ENCODE measurements at places on chromosomes 3 and 15.

DNA sequence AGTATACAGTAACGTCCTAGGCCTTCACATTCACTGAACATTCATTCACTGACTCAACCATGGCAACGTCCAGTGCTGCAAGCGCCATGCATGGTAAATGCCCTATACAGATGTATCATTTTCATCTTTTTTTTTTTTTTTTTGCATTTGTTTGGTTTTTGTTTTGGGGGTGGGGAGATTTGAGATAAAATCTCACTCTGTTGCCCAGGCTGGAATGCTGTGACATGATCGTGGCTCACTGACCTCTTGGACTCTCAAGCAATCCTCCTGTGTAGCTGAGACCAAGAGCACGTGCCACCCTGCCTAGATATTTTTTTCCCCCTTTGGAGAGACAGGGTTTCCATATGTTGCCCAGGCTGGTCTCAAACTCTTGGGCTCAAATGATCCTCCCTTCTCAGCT, 37.4 kb downstream of the SUSD5 start:
- no peak for DNase-seq

- no peak for DNase-seq
Measured at GRCh38 chr3:98730338-98730737, 32.8 kb upstream of the ST3GAL6 start.

DNA sequence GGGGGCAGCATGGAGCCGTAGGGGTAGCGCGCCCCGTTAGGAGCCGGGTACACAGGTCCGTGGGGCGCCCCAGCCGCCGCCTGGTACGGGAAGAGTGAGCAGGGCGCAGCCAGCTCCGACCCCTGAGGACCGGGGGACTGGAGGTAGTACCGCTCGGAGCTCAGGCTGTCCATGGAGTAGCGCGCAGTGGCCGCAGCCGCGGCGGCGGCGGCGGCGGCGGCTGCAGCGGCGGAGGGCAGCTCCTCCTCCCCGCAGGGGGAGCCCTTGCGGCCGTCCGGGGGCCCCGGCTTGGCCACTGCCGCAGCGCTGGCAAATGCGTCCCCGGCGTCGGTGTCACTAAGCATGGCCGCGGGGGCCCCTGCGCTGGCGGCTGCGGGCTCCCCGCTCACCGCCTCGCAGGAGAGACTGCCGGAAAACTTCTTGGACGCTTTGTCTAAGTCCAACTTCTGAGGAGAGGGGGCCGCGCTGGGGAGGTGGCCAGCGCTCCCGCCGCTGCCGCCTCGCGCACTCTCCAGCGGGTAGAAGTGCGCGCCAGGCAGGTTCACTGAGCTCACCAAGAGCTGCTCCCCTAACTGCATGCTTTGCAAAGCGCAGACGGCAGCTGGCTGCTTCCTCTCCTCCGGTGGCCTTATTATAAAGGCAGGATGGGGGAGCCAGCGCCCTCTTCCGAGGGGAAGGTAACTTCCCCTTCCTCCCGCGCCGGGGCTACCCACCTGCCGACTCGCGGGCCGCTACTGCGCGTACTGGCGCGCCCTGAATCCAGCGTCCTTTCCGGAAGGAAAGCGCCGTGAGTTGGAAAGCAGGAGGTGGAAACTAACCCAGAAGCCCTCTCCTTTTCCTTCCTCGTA, at the start of gene EOMES:
Gene EOMES (minus strand): TSS at position 607 of the 848 bp plus-strand sequence. CDS start 29 bp downstream, at position 578.
- no peak for DNase-seq

DNA sequence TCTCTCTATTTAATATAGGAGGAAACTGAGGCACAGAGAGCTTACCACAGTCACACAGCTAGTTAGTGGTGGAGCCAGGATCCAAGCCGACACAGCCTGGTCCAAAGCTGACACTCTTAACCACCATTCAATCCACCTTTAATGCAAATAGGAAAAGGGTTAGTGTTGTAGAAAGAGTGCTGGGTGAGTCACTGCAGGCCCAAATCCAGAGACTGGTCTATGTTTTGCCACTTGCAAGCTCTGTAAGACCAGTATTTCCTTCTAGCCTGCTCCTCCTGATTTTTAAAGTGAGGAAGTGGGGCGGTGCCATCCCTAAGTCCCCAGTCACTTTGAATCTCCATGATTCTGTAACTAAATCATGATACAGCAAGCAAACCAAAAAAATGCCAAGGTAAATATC, 111.0 kb downstream of the MECOM start:
- DNase-seq = no peak

GRCh38 chr3:180827171-180827570, 85.3 kb upstream of the FXR1 start:
- DNase-seq = no peak

GRCh38 chr15:91852741-91853510, 582 bp upstream of the SLCO3A1 start:
- DNase-seq = no peak

- no peak for DNase-seq
Measured at GRCh38 chr3:8481380-8481779, 20.2 kb upstream of the LMCD1 start.

DNA sequence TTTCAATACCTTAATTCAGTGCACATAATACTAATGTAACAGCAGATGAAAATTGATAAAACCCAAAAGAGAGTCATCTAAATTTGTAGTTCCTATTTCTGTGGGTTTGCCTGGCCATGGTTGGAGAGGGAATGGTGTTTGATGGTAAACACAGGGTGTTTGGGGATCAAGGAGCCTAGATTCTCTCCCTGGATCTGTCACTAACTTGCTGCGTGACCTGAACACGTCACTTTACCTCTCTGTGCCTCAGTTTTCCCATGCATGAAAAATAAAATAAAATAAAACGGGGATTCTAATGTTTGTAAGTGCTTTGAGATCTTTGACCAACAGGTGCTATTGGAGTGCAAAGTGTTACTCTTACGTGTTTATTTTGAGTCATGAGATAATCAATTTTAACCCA, 49.8 kb downstream of the GHSR start:
- no peak for DNase-seq

DNA sequence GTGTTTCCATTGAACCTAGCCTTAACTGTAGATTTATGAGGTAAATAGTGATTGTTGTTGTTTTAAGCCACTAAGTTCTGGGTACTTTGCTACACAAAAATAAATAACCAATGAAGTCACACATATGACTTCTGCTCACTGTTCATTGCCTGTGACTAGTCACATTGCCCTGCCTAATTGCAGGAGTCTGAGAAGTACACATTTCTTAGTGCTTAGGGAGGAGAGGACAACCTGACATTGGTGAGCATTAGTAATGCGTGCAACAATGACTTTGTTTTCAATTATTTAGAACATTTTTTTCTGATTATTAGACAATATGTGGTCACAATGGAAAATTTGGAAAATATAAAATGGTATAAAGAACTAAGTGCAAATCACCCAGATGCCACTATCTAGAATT, 133.2 kb upstream of the DAZL start:
- no peak for DNase-seq

DNA sequence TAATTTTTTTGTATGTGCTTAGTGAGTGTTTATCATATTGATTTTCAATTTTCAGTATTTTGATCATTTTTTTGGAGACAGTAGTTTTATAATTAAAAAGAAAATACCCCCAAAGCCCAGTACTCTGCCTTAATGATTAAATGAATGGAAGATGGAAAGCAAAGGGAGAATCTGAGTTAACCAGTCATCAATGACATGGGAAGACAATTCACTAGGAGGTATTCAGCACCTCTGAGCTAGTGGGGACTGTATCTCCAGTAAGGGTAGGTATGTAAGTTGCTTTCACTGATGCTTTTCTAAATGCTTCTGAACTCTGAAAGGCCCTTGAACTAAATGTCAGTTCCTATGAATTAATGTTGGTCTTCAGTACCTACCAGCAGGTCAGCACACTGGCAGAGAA, 590.4 kb upstream of the DPPA4 start:
- DNase-seq = no peak

- no peak for DNase-seq
Measured at GRCh38 chr15:76209523-76209922, 101.7 kb downstream of the ETFA start.

DNA sequence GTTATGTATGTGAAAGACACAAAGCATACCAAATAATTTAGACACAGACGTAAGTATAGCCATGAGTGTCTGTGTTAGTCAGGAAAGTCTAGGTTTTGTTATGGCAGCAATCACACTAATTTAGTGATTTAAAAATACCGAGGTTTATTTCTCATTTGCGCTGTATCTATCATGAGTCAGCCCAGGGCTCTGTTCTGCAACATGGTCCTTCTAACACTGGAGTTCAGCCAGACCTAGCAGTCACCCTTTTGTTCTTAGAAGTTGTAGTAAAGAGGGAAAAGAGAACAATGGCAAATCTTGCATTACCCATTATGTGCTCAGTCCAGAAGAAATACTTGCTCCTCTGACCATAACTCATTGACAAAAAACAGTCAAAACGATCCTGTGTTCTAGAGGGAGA, 311.5 kb downstream of the NLGN1 start:
- DNase-seq = no peak
